ENCODE measurements at places on chromosomes 4 and X. TPM values are rescaled to one million over a fixed set of nuclear protein-coding genes. Genes with fewer than 3 reads are reported as not detected.
A peak's percentile ranks its signal among the peaks of the same experiment; 100 is the strongest.

DNA sequence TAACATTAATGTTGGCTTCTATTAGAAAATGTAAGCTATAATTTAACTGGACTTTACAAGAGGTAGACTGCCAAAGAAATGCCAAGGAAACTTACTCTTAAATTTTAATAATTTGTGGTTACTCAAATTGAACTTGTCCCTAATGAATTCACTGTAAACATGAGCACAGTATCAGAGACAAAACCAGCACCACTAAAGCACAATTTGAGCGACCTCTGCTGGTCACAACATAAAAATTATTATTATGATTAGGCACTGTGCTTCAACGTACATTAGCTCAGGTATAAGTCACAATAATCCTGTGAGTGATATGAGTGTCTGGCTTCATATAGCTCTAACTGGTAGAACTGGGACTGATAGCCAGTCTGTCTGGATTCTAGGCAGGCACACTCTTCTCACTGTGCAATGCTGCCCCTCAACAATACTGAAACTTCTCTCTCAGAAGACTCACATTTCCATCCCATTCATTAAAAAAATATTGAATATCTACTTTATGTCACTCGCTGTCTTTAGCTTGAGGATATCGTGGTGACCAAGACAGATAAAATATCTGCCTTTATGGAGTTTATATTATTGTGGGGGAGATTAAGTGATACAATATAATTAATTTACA is 8.0 kb downstream of the NUDT6 start:
- no peaks in the 10 kb centered on the region for H3K27me3 ChIP-seq
- DNase-seq = no peak
- no peaks in the 10 kb centered on the region for H3K4me1 ChIP-seq
- H3K4me3 ChIP-seq = no peak overlapping the region
- H3K36me3 ChIP-seq = no peaks in the 10 kb centered on the region

DNA sequence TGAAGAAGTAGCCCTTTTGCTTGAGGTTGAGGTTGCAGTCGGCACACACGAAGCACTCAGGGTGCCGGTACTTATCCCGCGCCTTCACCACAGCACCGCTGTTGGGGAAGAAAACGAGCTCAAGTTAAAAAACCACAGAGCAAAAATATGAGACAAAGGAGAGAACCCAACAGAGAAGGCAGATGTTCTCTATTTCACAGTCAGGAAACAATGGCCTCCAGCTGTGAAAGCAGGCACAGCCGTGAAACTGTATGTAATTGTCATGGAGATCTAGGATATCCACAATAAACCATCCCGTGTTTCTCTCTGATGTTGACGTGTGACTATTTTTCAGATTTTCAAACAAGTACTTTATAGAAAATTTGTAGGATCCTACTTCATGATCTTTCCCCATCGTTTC is 30.9 kb upstream of the CCDC110 start:
- H3K27ac ChIP-seq = no peak overlapping the region
- no peak overlapping the region for H3K4me3 ChIP-seq
- H3K4me1 ChIP-seq = no peaks in the 10 kb centered on the region
- no peaks in the 10 kb centered on the region for H3K36me3 ChIP-seq

DNA sequence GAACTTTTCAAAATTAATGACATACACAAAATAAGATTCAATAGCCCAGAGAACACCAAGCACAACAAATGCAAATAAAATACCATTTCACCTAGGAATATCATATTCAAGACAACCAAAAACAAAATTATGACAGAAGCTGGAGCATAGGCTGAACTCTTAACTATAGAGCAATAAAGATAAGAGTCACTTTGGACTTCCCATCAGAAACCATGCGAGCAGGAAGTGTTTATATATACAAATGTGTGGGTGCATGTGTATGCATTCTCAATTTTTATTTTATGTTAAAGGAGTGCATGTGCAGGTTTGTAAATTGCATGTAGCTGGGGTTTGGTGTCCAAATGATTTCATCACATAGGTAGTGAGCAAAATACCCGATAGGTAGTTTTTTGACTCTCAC is 291.6 kb downstream of the ARAP2 start:
- no peak overlapping the region for H3K27ac ChIP-seq
- no peaks in the 10 kb centered on the region for H3K36me3 ChIP-seq
- no peak overlapping the region for H3K4me3 ChIP-seq
- no peaks in the 10 kb centered on the region for H3K27me3 ChIP-seq
- DNase-seq = no peak

DNA sequence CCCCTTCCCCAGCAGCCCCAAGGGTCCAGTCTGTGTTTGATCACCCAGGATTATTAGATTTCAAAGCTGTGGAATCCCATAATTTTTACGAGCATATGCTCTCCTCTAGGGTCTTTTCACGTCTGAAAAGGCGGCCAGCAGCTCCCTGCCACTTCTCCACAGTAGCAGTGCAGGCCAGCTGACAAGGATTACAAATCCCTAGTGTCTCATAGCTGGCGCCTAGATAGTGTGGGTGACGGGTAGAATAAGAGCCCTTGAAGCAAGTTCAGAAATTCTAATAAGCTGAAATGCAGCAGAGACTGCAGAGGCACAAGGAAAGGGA is 79.4 kb downstream of the RLIM start:
- peak overlapping the region; percentile 54 for H3K4me3 ChIP-seq
- H3K27me3 ChIP-seq = peaks cover 59% of the 10 kb centered on the region
- no peaks in the 10 kb centered on the region for H3K4me1 ChIP-seq
- DNase-seq = no peak
- no peaks in the 10 kb centered on the region for H3K36me3 ChIP-seq

- H3K4me3 ChIP-seq = no peak overlapping the region
- no peaks in the 10 kb centered on the region for H3K4me1 ChIP-seq
- no peak overlapping the region for H3K27ac ChIP-seq
- no peaks in the 10 kb centered on the region for H3K36me3 ChIP-seq
These were observed 78.0 kb upstream of the MAD2L1 start for GRCh38 chr4:120144634-120145033.

The CACNA1F gene
- total RNA-seq = 0.66 TPM

All from breast epithelium (tissue), 4 donors.